ENCODE measurements at places on chromosomes 2 and 18.

GRCh38 chr2:101698844-101699754 is 1.6 kb downstream of the MAP4K4 start:
- DNase-seq = no peak

DNA sequence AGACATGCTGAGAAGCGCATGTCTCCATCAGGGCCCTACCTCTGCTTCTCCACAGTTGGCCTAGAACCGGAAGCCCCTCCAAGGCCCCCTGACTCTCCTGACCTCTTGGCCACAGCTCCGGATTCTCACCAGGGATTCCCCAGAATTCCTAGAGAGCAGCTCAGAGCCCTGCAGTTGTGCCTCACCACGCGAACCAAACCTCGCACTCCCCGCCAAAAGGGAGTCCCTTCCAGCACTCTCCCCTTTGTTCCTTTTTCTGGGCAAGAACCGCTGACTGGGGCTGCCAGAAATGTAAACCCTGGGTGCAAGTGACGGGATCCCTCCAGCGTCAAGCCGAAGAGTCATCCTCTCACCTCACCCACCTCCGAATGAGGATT is 36.7 kb downstream of the AFF3 start:
- no peak for DNase-seq

DNA sequence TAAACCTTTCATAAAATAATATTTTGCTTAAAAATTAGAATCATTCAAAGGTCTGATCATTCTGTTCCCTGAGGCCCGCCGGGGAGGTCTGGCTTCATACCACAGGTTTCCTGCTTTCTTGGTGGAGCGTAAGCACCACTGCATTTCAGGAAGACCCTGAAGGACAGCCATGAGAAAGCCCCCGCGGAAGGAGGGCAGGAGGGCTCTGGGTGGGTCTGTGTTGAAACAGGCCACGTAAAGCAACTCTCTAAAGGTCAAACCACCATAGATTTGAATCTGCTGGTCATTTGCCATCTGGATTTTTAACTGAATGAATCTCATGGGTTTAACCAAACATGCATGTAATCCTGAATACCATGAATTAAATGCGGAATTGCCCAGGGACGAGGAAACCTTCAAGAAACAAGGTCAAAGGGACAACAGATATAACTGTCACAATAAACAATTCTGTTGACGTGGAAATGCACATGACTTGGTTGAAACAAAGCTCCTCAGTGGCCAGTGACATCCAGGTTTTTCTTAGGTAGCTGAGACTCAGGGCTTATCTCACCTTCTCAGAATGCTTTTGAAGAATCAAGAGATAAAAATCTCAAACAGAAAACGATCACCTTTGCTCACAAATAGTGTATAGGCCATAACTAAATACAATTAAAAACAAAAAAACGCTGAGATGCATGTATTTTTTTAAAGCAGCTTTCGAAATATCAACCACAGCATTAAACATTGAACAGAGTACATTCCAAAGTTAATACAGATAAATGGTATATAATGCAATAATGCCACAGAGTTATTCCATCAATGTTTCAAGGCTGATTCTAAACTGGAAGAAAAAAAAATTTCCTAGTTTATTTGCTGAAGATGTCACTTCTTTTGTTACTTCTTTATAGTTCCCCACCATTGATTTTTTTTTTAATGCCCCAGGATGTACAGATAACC is 193.2 kb downstream of the BCL2 start:
- no peak for DNase-seq

DNA sequence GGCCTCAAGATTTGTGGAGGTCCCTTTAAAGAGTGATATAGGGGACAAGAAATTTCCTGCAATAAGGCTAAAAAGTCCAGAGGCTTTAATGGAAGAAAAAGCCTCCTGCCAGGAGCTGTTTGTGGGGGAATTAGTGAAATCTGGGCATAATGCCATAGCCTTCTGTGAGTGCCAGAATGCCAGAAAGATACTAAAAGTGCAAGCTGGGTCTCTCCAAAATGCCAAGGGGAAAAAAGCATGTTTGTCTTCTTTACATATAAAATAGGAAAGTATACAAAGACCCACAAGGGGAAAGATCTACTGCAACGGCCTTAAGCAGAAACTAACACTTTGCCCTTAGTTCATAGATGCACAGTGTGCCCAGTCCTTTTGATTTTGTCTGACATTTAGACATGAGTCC is 647.7 kb upstream of the ZNF804A start:
- no peak for DNase-seq

DNA sequence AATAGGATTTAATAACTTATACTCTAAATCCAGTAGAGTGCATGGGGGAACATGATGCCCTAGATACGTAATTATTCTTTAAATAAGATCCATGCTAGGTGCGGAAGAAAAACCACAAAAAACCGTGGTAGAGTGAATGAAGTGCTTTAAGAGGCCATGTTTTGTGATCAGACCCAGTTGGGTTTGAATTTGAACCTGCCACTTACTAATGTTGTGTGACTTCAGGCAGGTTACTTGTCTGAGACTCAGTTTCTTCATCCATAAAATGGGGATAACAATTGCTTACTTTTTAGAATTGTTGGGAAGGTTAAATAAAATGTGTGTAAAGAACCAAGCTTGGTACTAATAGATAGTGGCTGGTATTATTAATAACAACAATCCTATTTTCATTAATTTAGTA is 17.2 kb downstream of the MIB1 start:
- no peak for DNase-seq

DNA sequence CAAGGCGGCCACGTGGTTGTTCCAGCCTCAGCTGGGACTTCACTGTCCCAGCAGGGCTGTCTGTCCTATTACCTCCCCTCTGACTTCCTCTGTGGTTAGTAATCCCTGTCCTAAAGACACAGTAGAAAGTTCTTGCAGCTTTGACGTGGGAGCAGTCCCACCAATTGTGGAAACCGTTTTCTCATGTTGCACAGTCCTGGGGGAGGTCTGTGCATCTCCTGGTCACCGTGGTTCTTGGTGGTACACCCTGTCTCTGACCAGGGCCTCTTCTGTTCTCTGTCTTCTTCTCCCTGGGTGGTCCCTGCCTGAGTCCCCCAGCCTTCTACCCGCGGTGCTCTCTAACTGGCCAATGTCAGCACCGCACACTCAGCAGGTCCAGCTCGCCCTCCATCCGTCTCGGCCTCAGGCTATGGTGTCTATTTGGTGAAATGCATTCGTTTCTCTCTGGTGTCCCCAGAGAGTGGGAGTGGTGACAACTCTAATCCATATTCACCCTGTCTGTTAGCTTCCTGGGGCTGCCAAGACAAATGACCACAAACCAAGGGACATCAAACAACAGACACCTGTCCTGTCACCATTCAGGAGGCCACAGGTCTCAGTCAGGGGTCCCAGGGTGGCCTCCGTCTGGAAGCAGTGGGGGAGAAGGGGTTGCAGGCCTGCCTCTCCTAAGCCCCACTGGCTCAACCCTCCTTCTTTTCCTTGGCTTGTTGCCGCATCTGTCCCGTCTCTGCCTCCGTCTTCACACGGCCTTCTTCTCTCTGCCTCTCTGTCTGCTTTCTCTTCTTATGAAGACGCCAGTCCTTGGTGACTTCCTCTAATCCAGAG is 99.8 kb downstream of the SH3BP4 start:
- DNase-seq = no peak

DNA sequence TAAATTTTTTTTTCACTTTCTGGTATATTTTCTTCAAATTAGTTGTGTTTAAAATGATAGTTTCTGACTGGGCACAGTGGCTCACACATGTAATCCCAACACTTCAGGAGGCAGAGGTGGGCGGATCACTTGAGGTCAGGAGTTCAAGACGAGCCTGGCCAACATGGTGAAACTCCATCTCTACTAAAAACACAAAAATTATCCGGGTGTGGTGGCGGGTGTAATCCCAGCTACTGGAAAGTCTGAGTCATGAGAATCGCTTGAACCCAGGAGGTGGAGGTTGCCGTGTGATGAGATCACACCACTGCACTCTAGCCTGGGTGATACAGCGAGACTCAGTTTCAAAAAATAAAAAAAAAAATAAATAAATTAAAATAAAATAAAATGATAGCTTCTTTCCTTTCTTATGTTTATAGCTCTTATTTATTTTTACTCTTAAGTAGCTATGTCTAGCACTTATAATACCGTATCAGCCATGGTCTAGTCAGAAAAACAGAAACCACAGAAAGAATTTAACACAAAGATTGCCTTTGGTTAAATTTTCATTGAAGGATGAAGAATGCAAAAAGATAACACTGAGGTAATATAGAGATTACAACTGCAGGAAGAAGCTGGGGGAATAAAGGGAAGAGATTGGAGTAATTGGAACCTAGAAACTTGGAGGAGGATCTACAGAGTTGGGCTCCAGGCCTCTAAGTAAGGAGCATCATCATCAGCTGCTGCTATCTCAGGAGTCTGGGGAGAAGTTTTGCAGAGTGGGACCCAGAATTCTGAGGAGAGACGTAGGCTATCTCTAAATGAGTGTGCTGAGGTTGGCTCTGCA is 54.7 kb upstream of the MBOAT2 start:
- no peak for DNase-seq

DNA sequence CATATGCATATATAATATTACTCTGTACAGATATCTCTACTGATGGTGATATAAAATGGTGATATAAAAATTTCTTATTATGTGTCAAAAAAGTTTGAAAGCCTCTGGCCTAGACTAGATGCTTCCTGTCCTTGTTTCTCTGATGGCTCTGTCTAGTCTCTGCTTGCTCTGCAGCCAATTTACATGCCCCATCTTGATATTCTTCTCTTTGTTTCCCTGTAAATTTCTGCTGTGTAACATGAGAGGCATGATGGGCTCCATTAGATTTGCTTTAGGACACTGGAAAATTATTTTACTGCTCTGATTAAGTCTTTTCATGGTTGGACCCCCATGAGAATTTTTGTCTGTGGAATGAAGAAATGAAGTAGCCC is 24.3 kb downstream of the BABAM2 start:
- no peak for DNase-seq

GRCh38 chr2:172342078-172342477 is 85.3 kb upstream of the ITGA6 start:
- no peak for DNase-seq

GRCh38 chr2:40851661-40852060 is 399.8 kb upstream of the SLC8A1 start:
- DNase-seq = no peak

- DNase-seq = no peak
Measured at GRCh38 chr2:128782411-128783192, 463.9 kb upstream of the HS6ST1 start.

DNA sequence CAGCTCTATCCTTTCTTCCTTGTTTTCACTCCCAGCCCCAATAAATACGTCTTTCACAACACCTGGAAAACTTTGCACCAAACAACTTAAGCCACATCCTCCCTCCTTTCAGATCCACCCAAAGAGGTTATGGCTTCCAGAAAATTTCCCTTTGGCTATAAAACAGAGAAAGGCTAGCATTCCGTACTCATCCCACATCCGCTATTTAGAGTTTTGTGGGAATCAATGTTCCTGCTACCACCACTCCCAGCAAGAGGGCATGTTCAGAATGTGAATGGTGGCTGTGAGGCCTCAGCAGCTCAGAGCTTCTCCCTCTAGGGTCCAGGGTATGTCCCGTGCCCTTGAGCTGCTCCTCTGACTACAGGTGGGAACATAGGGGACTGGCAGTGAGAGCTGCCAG is 214.6 kb downstream of the NCK2 start:
- no peak for DNase-seq

DNA sequence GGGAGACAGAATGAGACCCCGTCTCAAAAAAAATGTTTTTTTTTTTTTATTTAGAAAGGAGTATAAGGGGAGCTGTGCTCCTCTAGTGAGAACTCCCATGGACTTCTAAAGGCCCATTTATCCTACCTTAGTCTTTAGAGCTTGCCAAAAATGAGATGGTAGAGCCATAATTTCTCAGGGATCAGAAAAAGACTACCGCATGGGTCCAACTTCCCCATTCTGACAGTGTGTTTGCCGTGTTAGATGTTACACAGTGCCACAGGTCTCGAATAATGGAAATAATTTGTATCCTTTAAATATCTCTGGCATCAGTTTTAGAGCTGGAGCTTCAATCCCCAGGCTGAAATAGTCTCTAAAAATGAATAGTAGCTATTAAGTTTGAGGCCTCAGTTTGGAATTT is 6.0 kb upstream of the SLC39A10 start:
- no peak for DNase-seq

- DNase-seq = no peak
Measured at GRCh38 chr2:10300328-10300920, 2.3 kb upstream of the HPCAL1 start.

GRCh38 chr2:196480653-196481323 is 158.7 kb upstream of the CCDC150 start:
- no peak for DNase-seq

GRCh38 chr2:96546797-96547196 is 10.2 kb downstream of the ARID5A start:
- DNase-seq = no peak

DNA sequence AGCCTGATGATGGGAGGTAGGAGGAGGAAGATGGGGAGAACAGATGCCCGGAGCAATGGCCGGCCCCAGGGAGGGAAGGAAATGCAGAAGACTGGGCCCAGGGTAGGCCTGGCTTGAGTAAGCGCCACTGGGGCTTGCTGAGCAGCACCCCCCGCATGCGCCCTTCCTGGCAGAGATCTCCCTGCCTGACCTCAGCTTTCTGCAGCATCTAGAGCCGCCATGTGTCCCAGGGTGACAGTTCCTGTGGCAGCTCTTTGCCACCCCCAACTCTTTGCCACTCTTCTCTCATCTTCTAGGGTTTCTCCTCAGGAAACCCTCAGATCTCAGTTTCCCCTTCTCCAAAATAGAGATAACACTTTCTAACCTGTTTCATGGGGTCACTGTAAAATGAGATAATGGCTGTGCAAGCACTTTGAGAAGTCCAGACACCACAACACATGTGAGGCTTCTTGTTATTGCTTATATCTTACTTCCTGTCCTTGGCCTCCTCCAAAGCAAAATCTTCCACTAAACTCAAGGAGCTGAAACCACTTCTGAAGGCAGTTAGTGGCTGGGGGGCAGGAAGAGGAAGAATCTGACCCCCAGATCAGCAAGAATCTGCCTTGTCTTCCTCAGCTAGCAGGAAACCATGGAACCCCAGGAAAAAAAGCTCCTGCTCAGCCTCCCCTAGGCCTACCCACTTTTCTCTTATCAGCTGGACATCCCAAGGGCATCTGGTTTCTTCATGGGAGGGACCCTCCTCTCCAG is 64.9 kb downstream of the EPAS1 start:
- DNase-seq = no peak

DNA sequence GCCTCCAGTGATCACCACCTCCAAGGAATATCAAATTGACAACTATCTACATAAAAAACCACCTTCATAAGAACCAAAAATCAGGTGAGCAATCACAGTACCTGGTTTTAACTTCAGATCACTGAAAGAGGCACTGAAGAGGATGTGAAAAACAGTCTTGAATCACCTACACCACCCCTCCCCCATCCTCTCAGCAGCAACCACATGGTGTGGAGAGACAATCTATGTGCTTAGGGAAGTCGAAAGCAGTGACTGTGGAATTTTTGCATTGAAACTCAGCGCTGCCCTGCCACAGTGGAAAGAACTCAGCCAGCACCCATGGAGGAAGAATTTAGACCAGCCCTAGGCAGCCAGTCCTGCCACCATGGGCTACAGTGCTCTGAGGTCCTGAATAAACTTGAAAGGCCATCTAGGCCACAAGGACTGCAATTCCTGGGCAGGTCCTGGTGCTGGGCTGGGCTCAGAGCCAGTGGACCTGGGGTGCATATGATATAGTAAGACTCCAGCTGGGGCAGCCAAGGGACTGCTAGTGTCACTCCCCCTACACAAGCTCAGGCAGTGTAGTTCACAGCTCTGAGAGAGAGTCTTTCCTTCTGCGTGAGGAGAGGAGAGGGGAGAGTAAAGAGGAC is 75.6 kb downstream of the ATL2 start:
- DNase-seq = no peak

- DNase-seq = no peak
Measured at GRCh38 chr2:39608263-39608575, 57.5 kb upstream of the TMEM178A start.

All from activated CD8-positive, alpha-beta memory T cell treated with anti-CD3 and anti-CD28 coated beads for 48 hours (primary cell).